ENCODE measurements at places on chromosomes 5 and 9.

DNA sequence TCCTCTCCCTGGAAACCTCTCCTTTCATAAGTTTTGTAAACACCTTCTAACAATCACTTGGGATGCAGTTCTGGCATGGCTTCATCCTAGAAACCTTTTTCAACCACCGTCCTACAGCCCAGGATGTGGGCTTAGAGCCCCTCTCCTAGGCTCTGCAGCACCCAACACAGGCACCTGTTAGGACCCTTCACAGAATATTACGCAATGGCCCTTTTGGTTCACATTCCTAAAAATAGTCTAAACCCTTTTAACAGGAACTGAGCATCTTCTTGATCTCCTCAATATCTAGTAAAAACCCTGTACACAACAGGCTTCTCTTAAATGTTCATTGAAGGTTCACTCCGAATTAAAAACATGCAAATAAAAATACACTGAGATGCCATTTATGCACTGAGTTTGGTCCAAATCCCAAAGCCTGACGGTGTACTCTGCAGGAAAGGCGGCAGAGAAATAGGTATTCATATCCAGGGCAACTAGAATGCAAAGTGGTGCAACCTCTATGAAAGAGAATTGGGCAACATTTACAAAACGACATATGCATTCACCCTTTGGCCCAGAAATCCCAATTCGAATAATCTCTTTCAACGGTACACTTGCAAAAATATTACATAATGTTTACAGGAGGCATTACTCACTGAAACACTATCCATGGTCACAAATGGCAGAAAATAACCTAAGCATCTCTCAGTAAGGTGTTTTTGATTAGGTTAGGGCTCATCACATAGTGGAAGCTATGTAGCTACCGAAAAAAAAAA is 169.3 kb downstream of the SEMA5A start:
- no peak for DNase-seq

DNA sequence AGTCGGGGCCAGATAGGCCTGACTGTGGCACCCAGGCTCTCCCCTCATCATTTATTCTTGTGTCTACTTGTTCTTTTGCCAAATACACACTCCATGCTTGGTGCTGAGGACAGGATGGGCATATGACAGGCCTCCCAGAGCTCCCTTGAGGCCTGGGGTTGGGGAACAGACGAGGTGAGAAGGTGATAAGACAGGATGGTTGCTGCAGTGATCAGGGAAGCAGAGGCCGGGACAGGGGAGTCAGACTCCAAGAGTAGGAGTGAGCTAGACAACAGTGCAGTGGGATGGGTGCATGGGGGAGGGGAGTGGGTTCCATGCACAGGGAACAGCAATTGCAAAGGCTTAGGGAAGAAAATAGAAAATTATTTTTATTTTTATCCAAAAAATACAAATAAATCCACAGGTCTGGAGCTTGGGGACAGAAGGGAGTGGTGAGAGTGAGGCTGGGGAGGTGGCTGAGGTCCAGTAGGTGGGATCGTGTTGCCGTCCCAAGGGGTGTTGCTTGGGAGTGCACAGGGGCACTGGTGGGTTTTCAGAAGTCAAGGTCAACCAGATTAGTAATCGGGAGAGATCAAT is 3.4 kb upstream of the AMBP start:
- DNase-seq, result no peak

DNA sequence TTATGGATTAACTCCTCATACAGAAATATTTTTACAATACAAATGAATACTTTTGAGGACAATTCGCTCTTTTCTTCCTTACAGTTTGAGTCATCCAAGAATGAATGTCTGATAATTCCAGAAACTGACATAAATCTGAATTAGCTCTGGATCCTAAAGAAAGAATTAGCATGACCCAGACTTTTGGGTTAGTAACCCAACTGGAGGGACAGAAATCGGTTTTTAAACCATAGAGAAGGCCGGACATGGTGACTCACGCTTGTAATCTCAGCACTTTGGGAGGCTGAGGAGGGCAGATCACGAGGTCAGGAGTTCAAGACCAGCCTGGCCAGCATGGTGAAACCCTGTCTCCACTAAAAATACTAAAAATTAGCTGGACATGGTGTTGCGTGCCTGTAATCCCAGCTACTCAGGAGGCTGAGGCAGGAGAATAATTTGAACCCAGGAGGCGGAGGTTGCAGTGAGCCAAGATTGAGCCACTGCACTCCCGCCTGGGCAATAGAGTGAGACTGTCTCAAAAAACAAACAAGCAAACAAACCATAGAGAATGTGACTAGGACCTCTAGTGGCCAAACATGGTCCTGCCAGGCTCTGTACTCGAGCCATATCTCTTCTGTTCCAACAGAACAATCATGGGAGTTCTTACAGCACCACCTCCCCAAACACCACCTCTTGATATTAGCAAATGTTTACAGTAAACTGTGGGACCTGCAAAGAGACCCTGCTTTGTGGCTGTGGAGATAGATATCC is 44.8 kb downstream of the LURAP1L start:
- no peak for DNase-seq

GRCh38 chr5:1887588-1888360 is 5.0 kb upstream of the IRX4 start:
- DNase-seq, result no peak

DNA sequence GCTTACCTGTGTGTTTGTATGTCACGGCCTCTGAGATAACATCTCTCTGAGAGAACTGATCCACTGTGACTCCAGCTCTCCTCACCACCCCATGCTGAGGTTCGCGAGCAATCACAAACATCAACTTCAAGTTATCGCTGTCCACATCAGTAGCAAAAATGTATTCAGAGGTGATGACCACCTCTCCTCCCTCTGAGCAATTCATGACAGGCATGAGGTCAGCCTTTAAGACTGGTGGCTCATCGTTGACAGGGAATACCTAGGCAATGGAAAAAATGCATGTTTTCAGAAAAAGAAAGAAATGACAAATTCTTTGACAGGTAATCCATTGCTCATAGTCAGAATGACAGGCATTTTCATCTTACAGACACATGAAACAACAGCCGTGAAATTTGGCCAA is 90.3 kb upstream of the CER1 start:
- DNase-seq, result no peak

- no peak for DNase-seq
Measured at GRCh38 chr5:154834053-154834452, 16.4 kb downstream of the FAXDC2 start.

DNA sequence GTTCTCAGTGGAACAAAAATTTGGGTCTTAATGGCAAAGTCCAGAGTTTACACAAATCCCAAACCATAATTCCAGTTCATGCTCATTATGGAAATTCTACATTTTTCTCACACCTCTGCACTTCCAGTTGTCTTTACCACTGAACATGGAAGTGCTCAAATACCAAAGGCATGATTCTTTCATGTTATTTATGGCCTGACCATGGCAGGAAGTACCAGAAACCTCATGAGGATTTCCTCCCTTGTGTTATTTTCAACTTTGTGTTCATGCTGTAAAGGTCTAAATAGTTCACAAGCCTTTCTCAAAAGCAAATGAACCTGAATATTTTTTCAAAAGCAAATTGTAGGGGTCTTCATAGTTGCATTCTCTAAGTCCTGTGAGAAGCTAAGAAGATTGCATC is 82.0 kb upstream of the ITGA1 start:
- no peak for DNase-seq

DNA sequence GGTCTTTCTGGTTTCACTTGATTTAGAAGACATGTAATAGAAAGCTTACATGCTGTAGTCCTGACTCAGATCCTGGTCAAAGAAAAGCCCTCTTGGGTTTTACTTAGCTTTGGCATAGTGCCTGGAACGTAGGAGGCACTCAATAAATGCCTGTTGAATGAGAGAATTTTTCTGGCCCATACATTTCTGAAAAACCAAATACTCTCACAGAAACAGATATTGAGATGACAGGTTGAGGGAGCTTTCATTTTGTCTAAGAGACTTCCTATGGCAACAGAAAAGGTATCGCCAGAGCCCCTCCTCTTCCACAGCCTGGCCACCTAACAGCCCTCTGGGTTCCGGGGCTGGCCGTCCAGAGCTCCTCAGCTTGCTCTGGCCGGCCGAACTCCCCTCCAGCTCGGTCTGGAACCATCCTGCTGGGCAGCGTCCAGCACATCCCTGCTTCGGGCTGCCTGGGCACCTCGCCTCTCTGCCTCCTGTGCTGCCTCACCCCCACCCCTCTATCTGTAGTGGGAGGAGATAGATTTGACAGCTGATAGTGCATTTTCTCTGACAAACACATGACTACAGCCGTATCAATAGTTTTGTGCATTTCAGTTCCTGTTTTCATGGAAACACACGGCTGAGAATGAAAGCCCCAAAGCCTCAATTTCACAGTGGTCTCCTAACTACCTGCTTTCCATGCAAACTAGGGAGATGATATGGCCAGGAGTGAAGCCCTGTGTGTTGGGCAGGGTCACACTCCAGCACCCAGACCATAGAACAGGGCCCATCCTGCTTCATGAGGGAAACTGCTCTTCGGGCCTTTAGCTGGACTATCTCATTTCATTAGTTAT is 1.1 kb downstream of the IL4 start:
- DNase-seq, result peak; percentile 93

- DNase-seq, result no peak
Measured at GRCh38 chr5:54873691-54874090, 111.7 kb downstream of the ESM1 start.

DNA sequence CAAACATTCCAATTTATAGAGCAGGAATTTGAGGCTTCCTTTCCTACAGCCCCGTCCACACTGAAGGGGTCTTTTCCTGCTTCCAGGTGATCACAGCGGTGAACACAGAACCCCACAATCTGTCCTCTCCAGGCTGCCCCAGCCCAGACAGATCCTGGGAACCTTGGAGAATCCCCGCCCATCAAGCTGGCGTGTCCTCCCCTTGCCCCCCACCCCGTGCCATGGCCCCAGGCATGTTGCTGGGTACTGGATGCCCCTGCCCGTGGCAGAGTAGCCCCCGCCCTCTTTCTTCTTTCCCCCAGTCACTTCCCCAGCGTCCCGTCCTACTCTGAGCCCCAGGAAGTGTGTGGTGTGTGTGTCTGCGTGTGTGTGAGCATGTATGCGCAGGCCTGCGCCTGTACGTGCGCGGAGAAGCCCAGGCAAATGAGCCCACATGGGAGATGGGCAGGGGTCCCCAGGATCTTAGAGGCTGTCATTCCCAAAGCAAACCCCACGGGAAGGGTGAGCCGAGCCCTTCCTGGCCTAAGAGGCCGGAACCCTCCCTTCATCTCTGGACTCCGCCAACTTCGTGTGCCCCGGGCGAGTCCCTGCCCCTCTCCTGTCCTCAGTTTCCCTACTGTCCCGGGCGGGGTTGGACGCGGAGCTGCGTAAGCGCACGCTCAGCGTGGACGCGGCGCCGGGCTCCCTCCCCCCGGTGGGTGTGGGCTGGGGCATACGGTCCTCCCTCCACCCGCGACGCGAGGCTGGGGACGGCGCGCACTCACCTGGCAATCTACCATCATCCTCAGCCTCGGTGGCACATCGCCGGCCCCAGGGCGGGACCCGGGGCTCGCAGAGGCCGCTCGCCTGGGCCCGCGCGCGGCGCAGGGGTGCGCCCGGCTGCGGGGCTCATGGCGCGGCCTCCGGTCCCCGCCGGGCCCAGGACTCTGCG is 15.2 kb downstream of the GBGT1 start:
- no peak for DNase-seq

Measured in GM12878 (cell line).